C1 segment of cervical spinal cord (tissue), 14 donors: ENCODE measurements at places on chromosomes 7 and 10.

DNA sequence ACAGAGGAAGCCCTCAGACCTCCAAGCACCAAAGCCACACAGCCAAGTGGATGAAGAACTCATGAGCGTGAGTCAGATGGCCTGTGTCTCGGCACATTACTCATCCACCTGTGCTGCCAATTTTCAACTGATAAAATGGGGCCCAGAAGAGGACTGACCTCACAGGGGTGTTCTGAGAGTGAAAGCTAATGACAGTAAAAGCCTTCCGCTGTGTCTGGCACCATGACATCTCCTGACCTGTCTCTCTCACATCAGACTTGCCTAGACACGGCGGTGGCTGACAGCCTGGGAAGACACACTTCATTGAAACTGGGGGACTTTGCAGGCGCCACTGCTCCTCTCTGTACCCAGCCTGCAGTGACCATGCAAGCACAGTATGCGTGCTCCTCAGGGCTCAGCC is 8.3 kb upstream of the SLC18A3 start:
- no peak for DNase-seq

DNA sequence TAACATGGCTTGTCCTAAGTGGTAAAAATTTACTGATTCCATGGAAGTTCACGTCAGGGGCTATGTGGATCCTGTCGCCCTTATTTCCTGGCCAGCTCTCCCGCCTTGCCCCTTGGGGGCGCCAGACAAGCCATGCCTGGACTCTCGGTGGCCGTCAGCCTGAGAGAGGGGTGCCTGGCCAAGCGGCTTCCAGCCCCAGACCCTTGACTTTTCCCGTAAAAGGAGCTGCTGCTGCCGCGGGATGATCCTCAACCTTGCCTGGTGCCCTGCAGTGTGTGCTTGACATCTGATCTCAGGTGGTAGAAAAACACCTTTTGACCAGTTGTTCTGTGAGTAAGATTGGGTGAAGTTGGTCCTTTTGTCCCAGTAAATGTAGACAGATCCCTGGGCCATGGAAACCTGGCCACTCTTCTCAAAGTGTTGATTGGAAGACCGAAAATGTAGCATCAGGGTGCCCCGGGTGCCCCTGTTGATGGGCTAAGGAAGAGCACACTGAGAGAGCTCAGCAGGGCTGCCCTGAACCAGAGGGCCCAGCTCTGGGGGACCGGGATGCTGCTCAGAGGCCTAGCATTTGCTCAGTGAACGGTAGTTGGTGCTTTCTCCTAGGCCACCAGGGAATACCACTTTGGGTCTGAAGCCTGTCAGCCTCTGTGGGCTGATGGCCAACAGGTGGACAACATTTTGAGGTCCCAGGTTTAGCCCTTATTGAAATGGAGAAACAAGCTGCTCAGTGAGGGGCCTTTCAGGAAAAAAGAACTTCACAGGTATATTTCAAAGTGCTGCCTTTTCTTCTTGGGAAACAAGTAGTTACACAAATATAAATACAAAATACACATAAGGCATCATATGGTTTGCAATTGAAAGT is 162.5 kb downstream of the LRMDA start:
- DNase-seq, result no peak

GRCh38 chr7:39294022-39294421 is 272.2 kb upstream of the YAE1 start:
- DNase-seq, result no peak

DNA sequence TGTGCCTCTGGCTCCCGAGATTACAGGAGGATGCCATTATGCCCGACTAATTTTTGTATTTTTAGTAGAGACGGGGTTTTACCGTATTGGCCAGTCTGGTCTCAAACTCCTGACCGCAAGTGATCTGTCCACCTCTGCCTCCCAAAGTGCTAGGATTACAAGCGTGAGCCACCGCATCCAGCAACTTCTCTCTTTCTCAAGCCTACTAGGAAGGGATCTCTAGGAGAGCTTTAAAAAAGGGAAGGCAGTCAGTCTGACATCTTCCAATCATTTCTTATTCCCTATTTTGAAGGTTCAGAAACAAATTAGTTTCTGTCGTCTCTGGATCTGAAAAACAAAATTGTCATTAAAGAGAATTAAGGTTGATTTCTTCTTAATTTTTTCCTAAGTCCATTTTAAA is 2.5 kb upstream of the TMEM26 start:
- no peak for DNase-seq

DNA sequence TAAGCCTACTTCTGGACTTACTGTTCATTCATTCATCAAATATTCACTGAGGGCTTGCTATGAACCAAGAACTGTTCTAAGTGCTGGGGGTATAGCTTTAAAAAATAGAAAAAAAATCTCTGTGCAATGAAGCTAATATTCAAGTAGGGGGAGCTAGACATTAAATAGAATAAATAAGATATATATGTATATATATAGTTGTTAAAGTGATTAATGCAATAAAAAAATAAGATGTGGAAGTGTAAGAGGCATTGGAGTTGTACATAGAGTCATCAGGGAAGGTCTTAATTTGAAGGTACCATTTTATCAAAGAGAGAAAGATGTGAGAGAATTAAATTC is 181.2 kb upstream of the AGR3 start:
- no peak for DNase-seq

DNA sequence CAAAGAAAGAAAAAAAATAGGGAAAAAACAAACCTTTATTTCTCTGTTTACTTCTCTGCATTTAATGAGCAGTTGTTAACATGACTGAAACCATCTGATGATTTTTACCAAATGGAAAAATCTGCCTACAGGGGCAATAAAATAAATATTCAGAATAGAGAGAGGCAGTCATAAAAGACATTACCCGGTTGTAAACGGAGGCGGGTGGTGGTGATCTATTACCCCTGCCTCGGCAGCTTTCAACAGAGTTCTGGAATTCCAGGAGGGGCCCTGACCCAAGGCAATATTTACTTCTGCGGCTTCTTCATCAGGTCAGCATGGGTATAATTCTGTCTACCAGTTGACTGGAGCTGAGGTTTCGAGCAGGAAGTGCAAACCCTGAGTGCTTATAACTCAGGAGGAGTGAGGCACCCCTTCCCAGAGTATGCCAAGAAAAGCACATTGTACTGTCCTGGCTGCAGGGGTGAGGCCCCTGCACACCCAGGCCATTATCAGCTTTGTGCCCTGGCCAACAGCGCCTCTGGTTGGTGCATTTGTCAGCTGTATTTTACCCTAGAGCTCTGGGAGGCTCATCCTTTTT is 8.2 kb upstream of the CXCL12 start:
- no peak for DNase-seq

DNA sequence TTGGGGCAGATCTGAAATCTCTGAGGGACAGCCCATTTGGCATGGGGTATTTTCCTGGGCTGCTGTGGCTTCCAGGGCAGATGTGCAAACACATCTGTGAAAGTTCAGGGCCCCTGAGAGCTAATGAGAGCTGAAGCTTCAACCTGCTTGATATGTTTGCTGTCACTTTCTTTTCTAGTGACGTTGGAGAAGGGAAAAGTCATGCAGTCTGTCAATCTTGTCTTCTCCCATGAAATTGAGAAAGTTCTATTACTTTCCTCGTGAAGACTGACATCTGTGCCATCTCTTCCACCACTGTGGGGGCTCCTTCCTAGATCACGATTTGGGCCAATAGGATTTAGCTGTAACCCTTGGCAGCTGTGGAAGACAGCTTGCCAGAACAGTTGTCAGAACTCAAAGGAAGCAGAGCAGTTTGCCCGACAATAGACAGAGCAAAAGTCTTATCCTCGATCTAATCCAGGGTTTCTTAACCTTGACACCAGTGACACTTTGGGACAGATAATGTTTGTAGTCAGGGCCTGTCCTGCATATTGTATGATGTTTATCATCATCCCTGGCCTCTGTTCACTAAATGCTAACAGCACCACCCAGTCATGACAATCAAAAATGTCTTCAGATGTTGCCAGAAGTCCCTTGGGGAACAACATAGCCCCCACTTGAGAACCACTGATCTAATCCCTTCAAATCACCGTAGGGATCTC is 586.5 kb downstream of the LRMDA start:
- DNase-seq, result no peak

GRCh38 chr10:48507933-48508790 is 96.7 kb downstream of the ARHGAP22 start:
- no peak for DNase-seq

GRCh38 chr10:133357285-133358161 is at the start of gene FUOM:
FUOM (minus strand) TSS chr10:133358019; CDS start chr10:133358007, 12 bp downstream.
- no peak for DNase-seq

DNA sequence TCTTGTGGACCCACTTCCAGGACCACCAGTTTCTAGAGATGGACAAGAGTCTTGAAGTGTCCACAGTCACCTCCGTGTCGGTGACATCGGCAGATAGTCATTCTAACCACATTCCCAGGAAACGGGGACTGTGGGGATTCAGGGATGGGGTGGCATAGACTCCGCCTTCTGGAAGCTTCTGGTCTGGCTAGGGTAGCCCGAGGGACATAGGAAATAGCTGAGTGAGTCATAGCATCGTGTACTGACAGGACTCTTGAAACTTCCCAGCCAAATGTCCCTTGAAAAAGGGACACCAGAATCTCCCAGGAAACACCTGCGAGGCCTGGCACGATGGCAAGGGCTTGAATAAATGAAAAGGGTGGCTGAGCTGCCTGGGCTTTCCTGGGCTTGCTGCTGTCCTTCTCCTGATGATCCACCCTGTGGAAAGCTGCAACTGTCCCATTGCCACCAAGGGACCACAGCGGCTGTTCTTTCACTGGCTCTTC is 84.1 kb upstream of the LRRC4 start:
- DNase-seq, result no peak

DNA sequence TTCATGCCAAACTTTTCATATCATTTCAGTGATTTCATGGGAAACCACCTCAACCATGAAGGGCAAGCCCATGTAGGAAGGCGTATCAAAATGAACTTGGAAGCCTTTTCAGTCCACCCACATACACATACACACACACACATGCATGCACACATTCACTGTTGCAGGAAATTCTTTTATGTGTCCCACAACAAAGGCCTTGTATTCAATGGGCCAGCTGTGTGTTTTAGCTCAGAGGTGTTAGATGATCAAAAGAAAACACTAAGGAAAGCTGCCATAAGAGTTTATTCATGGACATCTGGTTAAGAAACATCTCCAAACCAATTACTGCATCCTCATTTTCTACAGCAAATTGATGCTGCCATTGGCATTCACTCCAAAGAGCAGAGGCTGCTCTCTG is 74.4 kb upstream of the STK17A start:
- no peak for DNase-seq

GRCh38 chr10:92125144-92125543 is 165.7 kb downstream of the CPEB3 start:
- no peak for DNase-seq

DNA sequence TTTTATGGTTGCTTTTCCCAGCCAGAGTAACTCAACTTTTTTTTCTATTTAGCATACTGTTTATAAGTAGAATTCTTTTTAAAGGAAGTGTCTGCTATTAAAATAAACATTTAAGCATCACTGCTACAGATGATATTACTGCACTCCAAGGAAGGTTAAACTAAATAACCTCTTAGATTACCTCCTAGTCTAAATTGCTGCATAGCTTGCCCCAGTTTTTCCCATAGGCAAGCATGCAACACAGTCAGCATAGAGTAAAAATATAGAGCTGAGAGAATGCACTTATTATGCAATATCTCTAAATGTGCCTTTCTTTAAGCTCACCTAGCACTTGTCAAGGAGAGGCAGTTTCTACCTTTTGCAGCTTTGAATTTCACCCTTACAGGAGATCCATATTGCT is 1392.4 kb upstream of the CELF2 start:
- no peak for DNase-seq

GRCh38 chr10:28326516-28327490 is 23.9 kb upstream of the MPP7 start:
- no peak for DNase-seq

- no peak for DNase-seq
Measured at GRCh38 chr7:114183311-114184088, 231.1 kb upstream of the FOXP2 start.

GRCh38 chr10:132689721-132690360 is 96.1 kb downstream of the NKX6-2 start:
- DNase-seq, result no peak

DNA sequence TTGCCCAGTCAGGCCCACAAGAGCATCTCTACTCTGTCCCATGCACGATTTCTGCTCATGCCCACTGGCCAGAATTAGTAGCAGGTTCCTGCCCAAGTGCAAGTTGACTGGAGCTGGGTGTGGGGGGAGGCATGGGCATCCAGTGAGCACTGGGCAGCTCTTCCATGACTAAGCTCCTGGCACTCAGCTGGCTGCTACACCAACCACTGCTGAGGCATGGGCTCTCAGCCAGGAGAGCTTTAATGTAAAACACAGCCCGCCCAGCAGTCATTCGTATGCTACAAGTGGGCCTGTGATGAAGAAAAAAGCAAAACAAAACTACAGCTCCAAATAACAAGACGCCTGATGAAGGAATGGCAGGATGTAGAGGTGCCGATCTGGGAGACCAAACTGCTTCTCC is 335.4 kb upstream of the PFKP start:
- DNase-seq, result no peak

DNA sequence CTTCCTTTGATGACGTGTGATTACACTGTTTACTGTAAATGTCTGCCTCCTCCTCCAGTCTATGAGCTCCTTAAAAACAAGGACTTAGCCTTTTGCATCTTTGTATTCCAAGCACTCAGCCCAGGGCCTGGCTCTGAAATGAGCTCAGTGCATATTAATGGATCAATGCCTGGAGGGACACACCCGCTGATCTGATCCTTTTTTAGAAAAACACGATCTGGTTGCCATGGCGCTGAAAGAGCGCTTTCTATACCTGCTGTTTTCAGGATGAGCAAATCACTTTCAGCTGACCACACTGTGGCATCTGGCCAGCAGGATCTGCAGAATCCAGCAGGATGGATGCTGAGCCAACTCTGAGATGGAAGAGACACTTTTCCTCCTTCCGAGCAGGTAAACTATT is 37.8 kb upstream of the GARS1 start:
- DNase-seq, result no peak

DNA sequence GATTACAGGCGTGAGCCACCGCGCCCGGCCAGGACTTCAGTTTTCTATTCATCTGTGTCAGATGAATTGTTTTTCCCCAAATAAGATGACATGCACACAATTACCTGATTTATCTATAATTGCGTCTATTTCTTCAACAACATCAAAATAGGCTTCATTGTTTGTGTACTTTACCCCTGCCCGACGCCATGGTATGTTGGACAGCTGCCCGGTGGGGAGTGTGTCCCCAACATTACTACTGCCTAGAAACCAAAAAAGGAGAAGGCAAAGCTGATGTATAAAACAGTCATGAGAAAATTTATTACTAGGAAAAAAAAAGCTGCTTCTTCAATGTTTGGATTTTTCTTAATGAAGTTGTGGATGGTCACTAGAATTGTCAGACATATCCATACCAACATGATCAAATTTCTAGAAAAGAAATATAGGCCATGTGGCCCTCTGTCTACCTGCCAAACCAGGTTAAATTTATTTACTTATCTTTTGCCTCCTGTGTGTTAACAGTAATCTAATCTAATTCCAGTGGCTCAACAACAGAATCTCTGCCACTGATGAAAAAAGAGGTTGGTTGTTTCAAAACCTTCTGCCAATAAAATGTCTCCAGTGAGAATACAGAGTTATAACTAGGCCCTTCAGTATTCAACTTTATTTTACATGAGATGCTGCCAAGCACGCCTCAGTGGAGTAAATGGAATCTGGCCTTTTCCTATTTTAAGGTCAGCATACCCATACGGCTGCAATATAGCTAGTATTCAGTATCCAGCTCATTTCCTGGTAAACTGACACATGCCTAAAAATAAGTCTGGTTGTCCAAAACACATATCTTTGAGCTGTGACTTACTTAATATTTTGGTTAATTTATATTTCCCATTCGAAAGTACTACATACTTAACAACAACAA is 16.5 kb downstream of the AP3M1 start:
- DNase-seq, result no peak
